ENCODE measurements at places on chromosomes 16 and 17.

DNA sequence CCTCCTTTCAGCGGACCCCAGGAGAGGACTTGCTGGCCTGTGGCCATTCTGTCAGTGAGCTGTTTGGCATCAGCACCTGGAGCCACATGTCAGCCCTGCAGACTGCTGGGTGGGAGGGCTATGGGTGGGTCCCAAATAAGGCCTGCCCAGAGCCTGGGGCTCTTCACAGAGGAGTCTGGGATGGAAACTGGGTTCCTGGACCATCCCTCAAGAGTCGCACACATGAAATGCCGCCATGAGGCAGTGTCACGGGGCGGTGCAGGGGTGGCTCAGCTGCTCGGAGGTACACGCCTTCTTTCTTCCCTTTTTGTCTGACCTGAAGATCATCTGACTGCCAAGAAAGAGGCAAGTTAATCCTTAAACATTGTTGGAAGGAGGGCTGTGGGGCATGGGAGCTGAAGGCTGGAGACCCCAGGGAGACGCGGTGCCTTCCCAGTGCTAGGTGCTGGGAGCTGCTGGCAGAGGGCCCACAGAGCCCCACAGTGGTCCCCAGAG, 14.8 kb downstream of the MPRIP start:
- DNase-seq = no peak

DNA sequence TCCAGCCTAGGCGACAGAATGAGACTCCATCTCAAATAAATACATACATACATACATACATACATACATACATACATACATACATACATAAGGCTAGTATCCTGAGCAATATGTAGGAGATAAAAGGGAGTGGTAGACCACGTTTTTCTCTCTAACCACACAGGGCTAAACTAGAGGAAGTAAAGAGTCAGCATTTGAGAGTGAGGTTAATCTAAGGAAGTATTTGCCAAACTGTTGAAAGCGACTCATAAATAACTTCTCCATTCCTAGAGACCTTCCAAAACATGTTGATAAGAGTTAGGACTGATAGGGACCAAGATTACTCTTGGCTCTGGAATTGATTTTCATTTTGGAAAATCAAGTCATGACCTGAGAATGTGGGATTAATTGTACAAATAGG, 68.9 kb downstream of the NEUROD2 start:
- no peak for DNase-seq

DNA sequence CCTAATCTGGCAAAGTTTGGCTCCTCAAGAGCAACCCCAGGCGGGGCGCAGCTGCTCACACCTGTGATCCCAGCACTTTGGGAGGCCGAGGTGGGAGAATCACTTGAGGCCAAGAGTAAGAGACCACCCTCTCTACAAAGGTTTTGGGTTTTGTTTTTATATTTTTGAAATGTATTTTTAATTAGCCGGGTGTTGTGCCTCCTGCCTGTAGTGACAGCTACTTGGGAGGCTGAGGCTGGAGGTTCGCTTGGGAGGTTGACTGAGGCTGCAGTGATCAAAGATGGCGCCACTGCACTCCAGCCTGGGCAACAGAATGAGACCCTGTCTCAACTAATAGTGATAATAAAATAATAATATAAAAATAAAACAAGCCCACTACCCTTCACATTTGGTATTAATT, 756 bp upstream of the USP7 start:
- DNase-seq = no peak

GRCh38 chr16:73713251-73713650, 583.4 kb upstream of the PSMD7 start:
- DNase-seq = no peak

DNA sequence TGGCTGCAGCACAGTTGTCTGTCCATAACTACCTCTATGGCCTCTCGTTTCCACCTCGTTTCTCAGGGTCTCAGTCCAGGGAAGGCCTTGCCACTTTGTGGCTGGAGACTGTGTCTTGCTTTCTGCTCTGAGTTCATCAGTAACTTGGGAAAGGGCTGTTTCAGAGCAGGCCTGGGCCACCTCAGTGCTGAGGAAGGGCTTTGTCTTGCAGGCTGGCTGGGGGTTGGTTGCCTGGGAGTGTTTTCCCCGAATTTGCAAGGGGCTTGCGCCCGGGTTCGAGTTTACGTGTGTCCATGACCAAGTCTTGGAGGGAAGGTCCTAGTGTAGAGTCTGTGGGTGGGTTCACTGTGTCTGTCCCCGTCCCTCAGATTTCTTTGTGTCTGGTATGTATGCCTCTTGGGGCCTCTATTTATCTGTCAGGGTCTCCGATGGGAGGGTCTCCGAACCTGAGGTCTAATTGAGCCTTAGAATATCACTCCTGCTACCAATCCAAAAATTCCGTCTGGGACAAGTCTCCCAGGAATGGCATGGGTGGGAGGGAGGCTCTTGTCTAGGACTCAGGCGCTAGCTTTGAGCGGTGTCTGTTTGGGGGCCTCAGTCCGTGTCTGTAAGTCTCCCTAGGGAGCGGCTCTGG, 594 bp upstream of the TGFB1I1 start:
- no peak for DNase-seq

DNA sequence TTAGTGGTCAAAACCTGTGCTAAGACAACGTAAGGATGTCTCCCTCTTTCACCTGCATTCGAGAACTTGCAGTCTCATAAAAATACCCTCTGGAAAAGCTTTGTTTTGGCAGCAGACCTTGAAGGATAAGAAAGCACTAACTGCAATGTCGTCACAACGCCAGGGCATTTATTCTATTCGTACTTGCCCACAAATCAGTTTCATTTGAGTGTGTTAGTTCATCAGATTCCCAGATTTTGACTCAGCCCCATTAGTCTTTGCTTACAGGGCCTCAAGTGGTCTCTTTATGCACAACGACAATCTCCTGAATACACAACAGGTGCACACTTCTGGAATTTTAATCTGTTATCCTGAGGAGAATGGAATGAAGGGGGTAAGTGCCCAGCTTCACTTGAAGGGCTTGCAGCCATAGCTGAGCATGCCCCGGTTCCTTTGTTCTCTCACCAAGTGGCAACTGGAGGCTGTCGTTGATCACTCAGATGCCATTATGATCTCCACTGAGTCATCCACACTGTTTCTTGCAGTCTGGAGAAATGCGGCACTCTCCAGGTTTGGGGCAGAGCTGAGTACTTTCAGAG, 58.8 kb downstream of the CLEC19A start:
- DNase-seq = no peak

GRCh38 chr16:77112746-77113145, 78.2 kb upstream of the MON1B start:
- DNase-seq = no peak

DNA sequence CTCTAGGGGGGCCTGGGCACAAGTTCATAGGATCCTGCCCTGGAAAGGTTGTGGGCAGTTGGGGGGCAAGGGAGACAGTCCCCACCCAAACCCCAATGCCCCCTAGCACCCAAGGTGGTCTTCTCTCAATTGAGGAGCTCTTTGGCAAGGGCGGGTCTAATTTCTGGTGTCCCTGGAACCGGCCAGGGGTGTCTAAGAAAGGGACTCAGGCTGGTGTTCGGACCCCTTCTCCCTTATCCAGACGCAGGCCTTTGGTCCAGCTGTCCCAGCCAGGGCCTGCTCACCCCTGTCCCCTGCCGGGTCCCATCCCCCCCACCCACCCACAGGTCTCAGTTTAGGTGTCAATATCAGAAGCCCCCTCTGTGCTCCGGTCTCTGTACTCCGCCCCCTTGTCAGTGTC, 860 bp upstream of the ARHGDIG start:
- no peak for DNase-seq

Data from activated CD4-positive, CD25-positive, alpha-beta regulatory T cell (primary cell).